EL (cell line): ENCODE measurements at places on chromosomes 13 and 19.

GRCh38 chr13:90091611-90092010 is 1255.9 kb upstream of the MIR17HG start:
- DNase-seq = no peak

DNA sequence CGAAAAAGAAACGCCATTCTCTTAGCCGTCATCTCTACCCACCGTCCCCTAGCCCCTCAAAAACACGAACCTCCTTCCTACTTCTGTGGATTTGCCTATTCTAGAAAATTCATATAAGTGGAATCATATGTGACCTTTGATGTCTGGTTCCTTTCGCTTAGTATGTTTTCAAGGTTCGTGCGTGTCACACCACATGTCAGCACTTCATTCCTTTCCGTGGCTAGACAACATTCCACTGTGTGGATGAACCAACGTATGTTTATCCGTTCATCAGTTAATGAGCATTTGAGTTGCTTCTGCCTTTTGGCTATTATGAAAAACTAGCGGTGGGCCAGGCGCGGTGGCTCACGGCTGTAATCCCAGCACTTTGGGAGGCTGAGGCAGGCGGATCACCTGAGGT is 14.0 kb upstream of the PPP1R12C start:
- DNase-seq = no peak

DNA sequence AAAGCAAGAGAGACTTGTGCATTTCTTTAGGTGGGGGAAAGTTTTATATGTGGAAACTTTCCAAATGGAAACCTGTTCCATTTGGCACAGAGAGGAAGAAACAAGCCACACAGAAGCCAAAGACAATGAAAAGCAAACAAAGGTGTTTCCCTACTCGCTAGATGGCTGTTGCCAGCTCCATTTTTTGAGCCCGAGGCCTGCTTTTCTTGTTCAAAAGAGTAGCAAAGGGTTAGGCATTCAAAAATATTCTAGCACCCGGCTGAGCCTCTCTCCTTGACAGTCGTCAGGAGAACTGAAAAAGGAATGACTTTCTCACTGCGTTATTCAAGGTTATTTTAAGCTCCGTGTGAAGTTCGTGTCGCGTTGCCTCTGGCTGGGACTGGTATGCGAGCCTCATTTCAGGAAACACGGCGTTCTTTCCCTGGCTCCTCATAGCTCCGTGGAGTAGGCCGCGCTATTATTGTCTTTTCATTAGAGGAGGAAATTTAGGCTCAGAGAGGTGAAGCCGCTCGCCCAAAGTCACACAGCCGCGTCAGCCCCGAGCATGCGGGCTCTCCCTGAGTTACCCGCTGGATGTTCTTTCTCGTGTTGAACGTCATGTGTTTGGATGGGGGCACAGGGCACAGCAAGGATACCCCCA is 7.6 kb downstream of the TRPM4 start:
- DNase-seq = no peak

- peak; percentile 50 for DNase-seq
Observed at GRCh38 chr19:23558541-23558940, 128.5 kb downstream of the ZNF675 start.

- DNase-seq = no peak
Observed at GRCh38 chr13:100541897-100542825, 46.4 kb downstream of the GGACT start.

DNA sequence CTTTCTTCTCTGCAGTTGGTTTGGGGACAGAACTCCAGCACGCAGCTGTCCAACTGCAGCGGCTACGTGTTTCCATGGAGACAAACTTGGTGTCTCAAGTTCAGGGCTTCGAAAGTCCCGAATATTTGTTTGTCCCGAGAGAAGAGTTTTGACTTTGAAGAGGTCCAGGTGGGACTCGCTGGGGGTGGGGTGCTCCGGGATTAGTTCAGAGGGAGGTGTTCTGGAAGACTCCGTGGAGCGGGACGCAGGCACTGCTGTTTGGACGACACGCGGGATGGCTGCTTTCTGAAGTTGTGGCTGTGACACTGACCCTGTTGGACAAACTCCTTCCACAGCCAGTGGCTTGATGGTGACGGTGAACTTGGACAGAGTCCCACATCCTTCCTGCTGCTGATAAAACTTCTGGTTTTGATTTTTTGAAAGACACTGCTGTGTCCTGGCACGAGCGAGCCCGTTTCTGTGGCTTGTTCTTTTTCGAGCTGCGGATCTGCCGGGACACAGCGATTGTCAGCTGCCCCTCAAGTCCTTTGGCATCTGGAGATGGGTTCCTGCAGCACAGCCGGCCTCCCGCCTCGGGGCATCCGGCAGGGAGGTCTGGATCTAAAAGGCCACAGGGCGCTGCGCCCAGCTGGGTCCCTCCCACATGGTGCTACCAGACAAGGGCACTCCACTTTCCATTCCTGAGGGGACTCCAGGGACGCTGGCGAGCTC is 15.9 kb upstream of the RANBP3 start:
- peak; percentile 30 for DNase-seq

DNA sequence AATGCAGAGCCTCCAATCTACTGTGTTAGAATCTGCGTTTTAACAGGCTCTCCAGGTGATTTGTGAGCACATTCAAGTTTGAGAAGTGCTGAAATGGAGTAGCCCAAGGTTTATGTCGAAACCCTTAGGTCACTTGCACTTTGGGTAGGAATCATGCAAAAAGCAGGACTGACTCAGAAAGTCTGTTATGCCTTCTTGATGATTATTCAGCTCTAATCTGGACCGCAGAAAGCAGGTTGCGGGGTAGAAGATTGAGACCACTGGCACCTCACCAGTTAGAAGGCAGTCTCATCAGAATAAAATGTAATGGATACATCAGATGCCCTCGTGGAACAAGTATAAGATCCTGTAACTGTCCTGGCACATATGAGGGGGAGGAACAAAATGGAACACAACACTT is 326.3 kb downstream of the DCLK1 start:
- peak; percentile 16 for DNase-seq

DNA sequence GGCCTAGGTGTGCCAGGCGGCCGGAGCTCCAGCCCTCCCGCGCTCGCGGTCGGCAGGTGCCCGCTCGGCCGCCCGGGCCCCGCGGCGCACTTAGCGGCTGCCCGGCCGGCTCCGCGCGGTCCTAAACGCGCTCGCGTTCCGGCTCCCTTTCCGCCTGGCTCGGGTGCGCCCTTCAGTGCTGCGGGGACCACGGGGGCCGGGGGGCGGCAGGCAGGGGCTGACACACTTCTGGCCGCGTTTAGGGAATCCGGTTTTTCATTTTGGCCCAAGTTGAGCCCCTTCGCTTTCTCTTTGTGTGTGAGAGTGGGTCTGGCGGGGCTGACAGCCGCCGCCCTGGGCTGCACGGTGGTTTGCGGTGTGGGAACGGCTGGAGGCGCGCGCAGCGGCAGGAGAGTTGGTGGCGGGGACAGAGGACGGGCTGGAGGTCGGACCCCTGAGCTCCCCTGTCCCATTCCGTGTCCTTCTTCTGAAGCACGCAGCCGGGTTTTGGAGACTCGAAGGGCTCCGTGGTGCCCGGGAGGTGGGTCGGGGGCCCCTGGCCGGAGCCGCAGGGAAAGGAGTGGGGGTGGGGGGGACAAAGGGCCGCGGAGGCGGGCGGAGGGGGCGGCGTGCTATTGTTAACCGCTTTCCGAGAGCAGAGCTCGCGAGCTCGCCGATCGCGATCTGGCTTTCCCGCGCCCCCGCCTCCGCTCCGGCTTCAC is 3.1 kb downstream of the FGF9 start:
- peak; percentile 23 for DNase-seq

- DNase-seq = no peak
Observed at GRCh38 chr13:30289533-30289932, 17.8 kb downstream of the KATNAL1 start.

DNA sequence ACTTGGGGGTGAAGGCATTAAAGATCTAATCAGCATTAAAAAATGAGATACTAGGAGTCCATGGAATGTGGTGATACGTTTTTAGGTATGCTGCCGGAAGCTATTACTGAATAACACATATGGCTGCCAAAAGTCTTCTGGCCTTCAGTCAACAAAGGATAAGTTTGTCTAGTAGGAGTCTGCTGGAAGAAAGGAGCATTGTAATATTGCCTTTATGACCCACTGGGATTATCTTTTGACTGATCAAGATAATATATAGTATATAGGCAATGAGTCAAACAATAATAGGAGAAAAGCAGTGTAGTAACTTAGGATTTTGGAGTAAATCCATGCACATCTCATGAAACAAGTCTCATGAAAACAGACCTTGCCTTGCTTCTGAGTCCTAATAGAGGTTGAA is 295.4 kb downstream of the SLITRK6 start:
- peak; percentile 76 for DNase-seq

- no peak for DNase-seq
Observed at GRCh38 chr13:93775027-93775426, 548.4 kb downstream of the GPC6 start.

- peak; percentile 68 for DNase-seq
Observed at GRCh38 chr13:39483326-39483725, 119.7 kb downstream of the LHFPL6 start.

DNA sequence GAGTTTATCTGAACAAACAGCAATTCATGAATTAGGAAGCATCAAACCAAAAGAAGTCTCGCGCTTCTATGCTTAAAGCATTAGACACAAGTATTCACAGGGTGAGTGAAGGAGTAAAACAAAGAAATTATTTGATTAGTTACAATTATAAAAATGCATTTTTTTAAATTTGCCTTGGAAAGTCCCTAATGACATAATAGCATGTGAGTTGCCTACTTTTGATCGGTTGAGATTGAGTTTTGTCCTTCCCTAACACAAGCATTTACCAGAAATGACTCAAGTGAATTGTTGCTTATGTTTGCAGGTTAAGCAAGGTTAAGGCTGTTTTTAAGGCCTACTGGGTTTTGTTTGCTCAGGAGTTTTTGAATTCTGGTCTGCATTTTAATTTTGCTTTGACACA is 389 bp upstream of the ZNF649 start:
- DNase-seq = no peak

DNA sequence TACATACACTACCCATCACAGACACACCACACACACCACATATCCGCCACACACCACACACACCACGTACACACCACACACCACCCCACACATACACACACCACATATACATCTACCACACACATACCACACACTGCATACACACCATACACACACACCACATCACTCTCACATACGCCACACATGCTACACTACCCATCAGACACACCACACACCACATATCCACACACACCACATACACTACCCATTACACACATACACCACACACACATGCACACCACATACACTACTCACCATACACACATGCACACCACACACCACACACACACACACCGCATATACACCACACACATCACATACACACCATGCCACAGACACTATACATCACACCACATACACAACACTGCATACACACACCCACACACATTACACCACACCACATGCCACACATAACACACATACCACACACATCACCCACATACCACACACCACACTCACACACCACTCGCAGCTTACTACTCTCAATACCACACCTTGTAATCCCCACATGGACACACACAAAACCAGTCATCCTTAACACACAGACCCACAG is 9.5 kb downstream of the ERFL start:
- DNase-seq = no peak

- DNase-seq = no peak
Observed at GRCh38 chr19:49085868-49086232, 599 bp downstream of the SNRNP70 start.

DNA sequence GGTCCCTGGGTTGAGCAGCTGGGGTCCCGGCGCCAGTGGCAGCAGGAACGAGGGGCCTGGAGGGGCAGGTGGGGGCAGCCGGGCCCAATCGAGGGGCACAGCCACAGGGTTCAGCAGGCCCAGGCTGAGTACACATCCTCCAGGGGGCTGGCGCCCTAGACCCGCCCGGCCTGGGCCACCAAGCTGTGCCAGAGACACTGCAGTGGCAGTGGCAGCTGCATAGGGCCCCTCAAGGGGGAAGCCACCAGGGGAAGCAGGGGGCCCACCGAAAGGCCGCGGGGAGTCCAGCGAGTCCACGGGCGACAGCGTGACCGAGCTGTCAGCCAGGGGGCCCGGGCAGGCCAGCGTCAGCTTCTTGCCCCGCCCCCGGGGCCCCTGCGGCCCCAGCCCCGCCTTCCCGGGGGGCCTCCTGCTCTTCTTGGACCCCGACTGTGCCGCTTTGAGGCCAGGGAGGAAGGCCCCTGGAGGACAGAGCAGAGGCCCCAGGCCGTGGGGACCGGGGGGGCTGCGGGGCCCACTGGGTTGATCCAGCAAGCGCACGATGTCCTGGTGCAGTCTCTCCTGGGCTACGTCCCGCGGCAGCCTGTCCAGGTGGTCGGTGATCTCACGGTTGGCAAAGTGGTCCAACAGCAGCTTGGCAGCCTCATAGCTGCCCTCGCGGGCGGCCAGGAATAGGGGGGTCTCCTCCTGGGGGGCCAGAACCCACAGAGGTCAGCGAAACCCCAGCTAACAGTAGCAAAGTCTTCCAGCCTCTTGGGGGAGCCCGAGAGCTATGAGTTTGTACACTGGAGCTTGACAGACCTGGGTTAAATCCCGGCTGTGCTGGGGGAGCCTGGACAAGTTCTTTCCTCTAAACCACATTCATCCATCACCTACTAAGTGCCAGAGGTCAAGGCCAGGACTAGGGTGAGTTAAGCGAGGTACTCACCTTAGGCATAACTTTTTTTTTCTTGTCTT is 39.5 kb downstream of the NOTCH3 start:
- DNase-seq = peak; percentile 53

- DNase-seq = peak; percentile 57
Observed at GRCh38 chr13:99275093-99275469, 16.9 kb upstream of the GPR18 start.

GRCh38 chr13:19910336-19911072 is 47.1 kb upstream of the ZMYM5 start:
- DNase-seq = peak; percentile 53
